ENCODE measurements at places on chromosomes 12 and 14. TPM values are rescaled to one million over a fixed set of nuclear protein-coding genes. Genes with fewer than 3 reads are reported as not detected.

ANO2 gene
- 28.5 TPM for total RNA-seq

MEG3 gene
- 15.3 TPM for total RNA-seq

KTN1 gene
- total RNA-seq: 239 TPM

CPM gene
- not detected for total RNA-seq

Measured in endodermal cell (in vitro differentiated cells).